SJCRH30 (cell line): ENCODE measurements at places on chromosomes 16 and 17. TPM values are rescaled to one million over a fixed set of nuclear protein-coding genes. Genes with fewer than 3 reads are reported as not detected.

- no peak overlapping the region for H3K27ac ChIP-seq
- H3K27me3 ChIP-seq = no peaks in the 10 kb centered on the region
- no peak overlapping the region for H3K4me3 ChIP-seq
- no peak for DNase-seq
Measured at GRCh38 chr17:2789700-2790099, 6.5 kb upstream of the RAP1GAP2 start.

DNAAF1 gene
- 0.18 TPM in 1 of 2 replicates, not detected in the other for total RNA-seq

DNA sequence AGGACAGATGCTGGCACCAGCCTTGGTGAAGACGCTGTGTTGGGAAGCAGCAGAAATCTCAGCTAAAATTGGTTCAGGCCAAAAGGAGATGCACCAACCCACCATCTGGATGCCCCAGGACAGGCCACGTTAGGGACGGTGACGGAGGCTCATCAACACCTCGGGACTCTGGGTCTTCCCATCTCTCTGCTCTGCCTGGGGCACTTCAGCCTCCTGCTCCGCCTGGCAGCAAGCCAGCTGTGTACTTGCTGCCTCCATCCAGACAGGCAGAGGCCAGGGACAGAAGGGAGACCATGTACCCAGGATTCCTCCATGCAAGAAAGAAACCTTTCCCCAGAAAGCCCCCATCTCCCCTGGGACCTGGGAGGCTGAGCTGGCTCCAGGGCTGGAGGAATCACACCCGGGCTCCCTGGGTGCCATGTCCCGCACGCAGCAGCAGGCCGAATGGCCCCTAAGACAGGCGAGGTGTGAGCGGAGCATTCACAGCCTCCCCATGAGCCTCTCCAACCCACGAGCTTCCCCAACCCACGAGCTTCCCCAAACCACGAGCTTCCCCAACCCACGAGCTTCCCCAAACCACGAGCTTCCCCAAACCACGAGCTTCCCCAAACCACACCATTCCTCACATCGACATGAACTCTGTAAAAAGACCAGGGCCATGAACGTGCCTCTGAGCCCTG, 274.5 kb downstream of the C16orf95 start:
- H3K4me3 ChIP-seq = no peak overlapping the region
- DNase-seq = peak; percentile 30
- H3K36me3 ChIP-seq = no peaks in the 10 kb centered on the region
- no peaks in the 10 kb centered on the region for H3K27me3 ChIP-seq
- H3K27ac ChIP-seq = no peak overlapping the region
- H3K4me1 ChIP-seq = peaks cover 42% of the 10 kb centered on the region

ABCA10 gene
- total RNA-seq = not detected in 2 replicates

DNA sequence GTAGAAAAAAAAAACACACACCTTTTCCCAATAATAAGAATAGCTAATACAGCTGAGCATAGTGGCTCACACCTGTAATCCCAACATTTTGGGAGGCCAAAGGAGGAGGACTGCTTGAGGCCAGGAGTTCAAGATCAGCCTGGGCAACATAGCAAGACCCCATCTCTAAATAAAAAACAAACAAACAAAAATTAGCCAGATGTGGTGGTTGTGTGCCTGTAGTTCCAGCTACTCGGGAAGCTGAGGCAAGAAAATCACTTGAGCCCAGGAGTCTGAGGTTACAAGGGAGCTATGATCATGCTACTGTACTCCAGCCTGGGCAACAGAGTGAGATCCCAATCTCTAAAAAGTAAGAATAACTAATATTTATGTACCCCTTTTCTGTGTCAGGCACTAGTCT, 42.8 kb upstream of the GFOD2 start:
- DNase-seq = no peak
- H3K4me1 ChIP-seq = no peaks in the 10 kb centered on the region
- H3K36me3 ChIP-seq = no peaks in the 10 kb centered on the region
- H3K27me3 ChIP-seq = no peaks in the 10 kb centered on the region

GRCh38 chr16:25165284-25165683, 51.5 kb upstream of the AQP8 start:
- H3K27me3 ChIP-seq = no peaks in the 10 kb centered on the region
- no peaks in the 10 kb centered on the region for H3K4me1 ChIP-seq
- no peak overlapping the region for H3K4me3 ChIP-seq
- H3K27ac ChIP-seq = no peak overlapping the region
- no peak for DNase-seq

- H3K27ac ChIP-seq = no peak overlapping the region
- no peaks in the 10 kb centered on the region for H3K27me3 ChIP-seq
Measured at GRCh38 chr17:40092581-40092980, 7.8 kb downstream of the NR1D1 start.

HLF gene
- 1.5 and 2.4 TPM in 2 replicates for total RNA-seq

- no peak overlapping the region for H3K27ac ChIP-seq
- no peaks in the 10 kb centered on the region for H3K27me3 ChIP-seq
- no peak for DNase-seq
- 0 out of 2 replicates have a peak, but pooled peaks cover 4% of the 10 kb centered on the region for H3K36me3 ChIP-seq
- H3K4me1 ChIP-seq = peaks cover 29% of the 10 kb centered on the region
Measured at GRCh38 chr16:52437277-52437670, 109.7 kb downstream of the TOX3 start.
